Neural crest cell (in vitro differentiated cells): ENCODE measurements at places on chromosomes 3 and 15. TPM values are rescaled to one million over a fixed set of nuclear protein-coding genes. Genes with fewer than 3 reads are reported as not detected.

DNA sequence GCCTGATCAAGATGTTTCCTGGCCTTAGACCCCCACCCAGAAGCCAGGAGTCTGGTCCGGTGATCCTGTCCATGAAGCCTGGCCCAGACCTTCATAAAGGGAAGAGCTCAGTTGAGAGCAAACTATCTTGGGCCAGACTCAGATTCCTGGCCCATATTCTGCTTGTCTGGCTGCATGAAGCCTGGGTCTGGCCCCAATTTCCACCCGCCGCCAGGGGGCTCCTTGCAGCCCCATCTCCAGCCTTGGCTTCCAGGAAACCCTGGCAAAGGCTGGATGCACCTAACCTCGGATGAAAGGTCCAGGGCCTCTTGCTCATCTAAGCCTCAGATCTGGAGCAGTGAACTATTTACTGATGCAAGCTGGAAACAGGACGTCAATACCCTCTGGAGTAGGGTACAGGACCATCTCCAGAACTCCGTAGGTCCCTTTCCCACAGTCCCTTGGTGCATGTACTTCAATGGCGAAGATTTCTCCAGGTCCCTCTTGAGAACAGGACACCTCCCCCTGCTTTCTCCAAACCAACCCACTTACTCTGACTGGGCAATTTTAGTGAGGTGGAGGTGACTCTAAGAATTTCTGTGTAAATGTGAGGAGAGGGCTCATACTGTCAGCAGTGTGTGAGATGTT, 5.6 kb downstream of the FOXL2 start:
- peak; percentile 59 for DNase-seq

GOLGA8N gene
- 2.2 and 2.6 TPM in 2 replicates for total RNA-seq

DNA sequence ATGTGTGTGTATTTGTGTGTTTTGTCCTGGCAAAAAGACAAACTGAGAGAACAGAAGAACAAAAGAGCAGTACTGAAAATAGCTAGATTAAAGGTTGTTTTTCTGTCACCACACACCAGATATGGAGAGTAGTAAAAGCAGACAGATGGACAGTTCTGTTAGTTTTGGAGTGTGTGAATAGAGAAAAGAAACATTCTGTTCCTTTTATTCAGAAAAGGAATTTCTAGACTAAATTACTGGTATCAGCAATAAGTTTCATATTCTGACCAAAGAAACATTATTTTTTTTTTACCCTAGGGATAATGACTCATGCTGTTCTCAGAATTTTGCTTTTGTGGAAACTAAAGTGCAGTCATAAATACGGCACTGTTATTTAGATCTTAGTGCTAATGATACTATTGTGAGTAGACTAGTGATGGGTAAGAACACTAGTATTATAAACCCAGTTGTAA, 32.9 kb downstream of the PIK3CA start:
- DNase-seq: no peak

ABI3BP gene
- total RNA-seq: not detected in 2 replicates

TMCO5A gene
- total RNA-seq: not detected in 2 replicates

ENTPD3 gene
- not detected in 2 replicates for total RNA-seq

GRCh38 chr3:39104961-39105686, 2.3 kb downstream of the GORASP1 start:
- no peak for DNase-seq

- no peak for DNase-seq
Measured at GRCh38 chr3:77420336-77420735, 380.4 kb downstream of the ROBO2 start.

ZKSCAN7 gene
- total RNA-seq: 17.3 and 21.0 TPM in 2 replicates

ANKRD34C gene
- not detected in 2 replicates for total RNA-seq

PRSS50 gene
- 0.35 and 0.39 TPM in 2 replicates for total RNA-seq

TMEM40 gene
- total RNA-seq: not detected in 2 replicates
